Activated CD4-positive, alpha-beta T cell treated with anti-CD3 and anti-CD28 coated beads, Interleukin-2, amount 50 U/mL, for 1 hour (primary cell): ENCODE measurements at places on chromosomes 6 and 20.

- no peak for DNase-seq
These were observed 432.6 kb downstream of the MMUT start for GRCh38 chr6:49030251-49031020.

DNA sequence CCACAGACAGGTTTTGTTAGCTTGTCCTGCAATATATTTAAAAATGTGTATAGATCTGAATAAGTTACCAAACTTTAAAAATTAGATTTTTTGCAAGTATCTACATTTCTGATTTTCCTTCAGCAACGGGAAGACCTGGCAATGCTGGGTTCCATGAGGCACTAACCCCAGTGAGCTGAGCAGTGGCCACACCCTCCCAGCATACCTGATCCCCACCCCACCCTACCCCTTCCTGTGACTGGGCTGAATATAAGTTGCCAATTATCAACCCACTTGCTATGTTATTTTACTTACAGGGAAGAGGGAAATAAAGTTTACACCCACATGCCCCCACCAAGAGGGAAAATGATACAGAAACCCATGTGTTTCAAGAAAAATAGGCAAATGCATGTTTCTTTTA lies 70.3 kb upstream of the RALGAPA2 start:
- no peak for DNase-seq

DNA sequence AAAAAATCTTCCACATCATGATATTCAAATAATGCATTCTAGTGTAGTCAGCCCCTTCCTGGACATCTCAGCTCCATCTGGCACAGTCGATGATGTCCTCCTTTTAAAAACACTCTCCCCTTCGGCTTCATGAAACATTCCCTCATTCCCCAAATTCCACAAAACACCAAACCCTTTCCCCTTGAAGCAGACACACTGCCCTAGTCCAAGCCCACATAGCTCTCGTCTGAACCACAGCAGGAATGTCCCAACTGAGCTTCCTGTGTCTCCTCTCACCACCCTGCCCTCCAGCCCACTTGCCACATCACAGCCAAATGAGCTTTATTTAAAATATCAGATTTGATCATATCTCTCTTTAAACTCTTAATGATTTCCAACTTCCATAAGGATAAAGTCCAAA lies 106.4 kb upstream of the CARMIL1 start:
- no peak for DNase-seq

GRCh38 chr6:39884696-39885095 lies 49.6 kb downstream of the MOCS1 start:
- no peak for DNase-seq

DNA sequence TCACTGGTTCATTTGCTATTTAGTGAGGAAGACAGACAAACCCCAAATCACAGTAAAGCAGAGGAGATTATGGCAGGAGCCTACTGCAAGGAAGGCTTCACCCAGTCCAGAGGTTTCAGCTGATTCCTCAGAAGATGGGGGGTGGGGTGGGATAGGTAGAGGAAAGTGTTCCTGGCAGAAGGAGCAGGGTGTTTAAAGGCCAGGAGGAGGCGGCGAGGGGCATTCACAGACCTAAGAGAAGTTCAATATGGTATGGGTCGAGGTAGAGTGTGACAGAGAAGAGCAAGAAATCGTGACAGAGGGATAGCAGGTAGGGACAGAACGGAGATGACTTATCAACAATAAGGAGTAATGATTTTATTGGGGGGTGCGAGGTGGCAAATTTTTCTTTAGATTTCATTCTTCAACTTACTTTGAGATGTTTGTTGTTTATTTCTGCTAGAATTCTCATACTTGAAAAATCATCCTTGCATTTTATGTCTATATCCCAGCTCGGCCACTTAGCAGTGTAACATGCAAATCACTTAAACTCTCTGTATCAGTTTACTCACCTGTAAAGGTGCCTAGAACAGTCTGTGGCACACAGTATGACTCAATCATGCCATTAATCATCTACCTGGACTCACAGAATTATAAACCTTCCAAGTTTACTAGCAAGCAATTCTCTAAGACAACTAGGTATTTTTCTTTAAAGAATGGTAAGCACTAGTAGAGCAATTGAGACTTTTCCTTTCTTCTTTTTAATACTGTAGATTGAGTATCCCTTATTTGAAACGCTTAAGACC lies 176.7 kb downstream of the REV3L start:
- DNase-seq = no peak

DNA sequence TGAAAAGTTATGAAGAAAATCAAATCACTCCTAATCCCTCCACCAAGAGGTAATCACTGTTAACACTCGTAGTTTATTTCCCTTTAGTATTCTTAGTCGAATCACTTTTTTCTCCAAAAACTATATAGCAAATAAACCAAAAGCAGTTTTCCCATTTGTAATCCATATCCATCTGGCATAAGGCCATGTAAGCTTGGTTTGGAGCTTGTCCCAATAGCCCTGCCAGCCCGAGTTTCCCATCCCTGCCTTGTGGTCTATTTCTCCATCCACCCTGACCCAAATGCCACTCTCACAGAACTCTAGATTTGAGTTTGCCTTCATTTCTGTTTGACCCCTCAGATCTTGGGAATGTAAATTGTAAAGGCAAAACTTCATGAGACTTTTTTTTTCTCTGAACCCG lies 71.8 kb upstream of the DSP start:
- DNase-seq = no peak

GRCh38 chr6:3385660-3386151 lies 71.1 kb downstream of the SLC22A23 start:
- DNase-seq = no peak

GRCh38 chr6:49978332-49979226 lies 9.2 kb upstream of the DEFB113 start:
- DNase-seq = no peak

- no peak for DNase-seq
These were observed 45.0 kb downstream of the CDS2 start for GRCh38 chr20:5171790-5172164.

- no peak for DNase-seq
These were observed 2.8 kb downstream of the PROCR start for GRCh38 chr20:35174458-35175216.

DNA sequence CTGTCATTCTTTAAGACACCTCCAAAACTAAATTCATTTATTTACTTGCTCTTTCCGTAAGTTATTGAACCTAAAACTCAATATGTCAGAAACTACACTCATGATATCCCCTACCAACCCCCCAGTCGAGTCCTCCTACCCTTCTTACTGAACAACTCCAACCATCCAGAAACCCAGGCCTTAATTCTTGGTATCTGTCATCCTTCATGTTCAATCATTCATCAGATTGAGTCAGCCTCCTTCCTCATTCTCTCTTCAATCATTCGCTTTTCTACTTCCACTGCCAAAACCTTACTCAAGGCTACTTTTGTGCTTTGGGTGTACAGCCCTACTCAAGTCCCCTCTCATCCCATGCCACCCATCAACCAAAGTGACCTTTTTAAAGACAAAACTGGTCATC lies 95.7 kb downstream of the SMLR1 start:
- no peak for DNase-seq

GRCh38 chr20:47993035-47993755 lies 207.9 kb upstream of the SULF2 start:
- no peak for DNase-seq

- DNase-seq = no peak
These were observed 56.4 kb downstream of the NDUFAF5 start for GRCh38 chr20:13841206-13841605.

DNA sequence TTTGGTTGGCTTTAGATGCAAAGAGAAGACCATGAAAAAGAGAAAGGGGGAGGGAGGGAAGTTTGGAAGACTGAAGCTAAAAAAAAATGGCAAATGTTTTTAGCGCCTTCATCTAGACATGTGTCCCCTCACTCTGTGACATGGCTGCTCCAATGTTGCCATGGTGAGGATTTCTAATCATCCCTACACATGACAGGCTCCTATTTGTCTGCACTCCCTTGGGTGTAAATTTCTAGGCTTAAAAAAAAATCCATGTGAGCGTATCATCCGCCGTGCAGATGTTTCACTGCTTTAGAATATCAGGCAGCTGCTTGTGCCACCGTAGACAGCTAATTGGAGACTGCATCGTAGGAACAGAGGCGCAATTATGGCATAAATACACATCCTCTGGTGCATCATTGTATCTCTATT lies 761.1 kb upstream of the MMS22L start:
- no peak for DNase-seq

GRCh38 chr6:13336553-13336952 lies 8.2 kb upstream of the TBC1D7 start:
- DNase-seq = peak; percentile 78

GRCh38 chr6:39086294-39086693 lies 28.7 kb downstream of the SAYSD1 start:
- no peak for DNase-seq

DNA sequence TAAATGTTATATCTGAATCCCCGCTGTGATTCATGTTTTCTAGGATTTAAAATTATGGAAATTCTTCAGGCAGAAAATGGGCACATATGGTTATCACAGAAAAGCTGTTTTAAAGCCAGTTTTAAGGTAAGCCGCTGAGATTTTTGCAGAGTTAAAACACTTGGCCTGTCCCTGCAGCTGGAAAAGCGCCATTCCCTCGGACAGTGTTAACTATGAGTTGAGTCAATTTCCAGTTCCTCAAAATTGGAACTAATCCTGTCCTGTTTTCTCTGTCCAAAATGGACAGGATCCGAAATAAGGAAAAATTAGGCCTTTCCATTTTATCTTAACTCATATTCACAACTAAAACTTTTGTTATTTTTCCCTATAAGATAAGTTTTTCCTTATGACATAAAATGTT lies 225.2 kb downstream of the SAMD5 start:
- DNase-seq = no peak

- no peak for DNase-seq
These were observed 36.3 kb upstream of the SLCO4A1 start for GRCh38 chr20:62606016-62606415.

- no peak for DNase-seq
These were observed 43.2 kb upstream of the CRISP1 start for GRCh38 chr6:49909563-49909962.

- no peak for DNase-seq
These were observed 92.8 kb upstream of the MLN start for GRCh38 chr6:33896391-33897188.

- no peak for DNase-seq
These were observed 30.2 kb downstream of the C20orf173 start for GRCh38 chr20:35499271-35499670.

DNA sequence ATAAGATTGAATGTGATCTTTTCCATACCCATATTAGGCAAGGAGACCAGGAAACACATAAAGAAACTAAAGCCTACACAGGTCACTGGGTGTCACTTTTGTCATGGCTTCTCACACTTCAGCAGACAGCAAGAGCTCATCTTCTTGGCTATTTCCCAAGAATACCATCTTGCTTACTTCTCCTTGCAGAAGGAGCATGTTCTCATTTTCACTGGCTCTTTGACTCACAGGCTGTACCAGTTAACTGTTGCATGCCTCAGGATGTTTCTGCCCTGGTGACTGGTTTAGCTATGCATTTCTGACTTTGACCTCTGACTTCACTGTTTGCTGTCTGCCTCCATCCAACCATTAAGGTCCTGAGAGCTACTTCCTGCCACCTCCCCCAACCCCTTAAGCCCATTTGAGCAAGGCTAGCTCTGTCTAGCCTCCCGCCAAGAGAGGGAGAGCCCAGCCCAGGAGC lies 40.3 kb upstream of the OGFRL1 start:
- no peak for DNase-seq

DNA sequence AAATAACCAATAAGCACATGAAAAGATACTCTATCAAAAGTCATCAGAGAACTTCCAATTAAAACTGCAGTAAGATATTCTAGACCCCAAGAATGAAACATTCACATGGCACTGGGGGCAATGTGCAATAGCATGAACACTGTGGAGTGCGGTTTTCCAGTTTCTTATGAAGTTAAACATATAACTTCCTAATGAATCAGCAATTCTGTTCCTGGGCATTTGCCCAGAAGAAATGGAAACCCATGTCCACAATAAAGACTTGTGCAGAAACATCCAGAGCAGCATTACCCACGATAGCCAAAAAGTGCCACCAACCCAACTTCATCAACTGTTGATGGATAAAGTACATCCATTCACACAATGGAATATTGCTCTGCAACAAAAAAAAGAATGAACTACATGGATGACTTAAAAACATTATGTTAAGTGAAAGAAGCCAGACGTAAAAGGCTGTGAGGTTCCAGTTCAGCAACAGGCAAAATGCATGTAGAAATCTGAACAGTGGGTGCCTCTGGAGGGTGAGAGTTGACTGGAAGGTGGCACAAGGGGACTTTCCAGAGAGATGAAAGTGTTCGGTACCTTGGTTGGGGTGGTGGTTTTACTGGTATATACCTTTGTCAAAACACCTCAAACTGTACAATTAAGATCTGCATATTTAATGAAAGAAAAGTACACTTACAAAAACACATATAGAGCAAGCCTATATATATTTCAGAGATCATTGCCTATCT lies 207.2 kb upstream of the ECI2 start:
- DNase-seq = no peak
